CD4-positive, alpha-beta T cell treated with Interleukin-21 for 1 hour (primary cell): ENCODE measurements at places on chromosomes 13 and 19.
A peak's percentile ranks its signal among the peaks of the same experiment; 100 is the strongest.

DNA sequence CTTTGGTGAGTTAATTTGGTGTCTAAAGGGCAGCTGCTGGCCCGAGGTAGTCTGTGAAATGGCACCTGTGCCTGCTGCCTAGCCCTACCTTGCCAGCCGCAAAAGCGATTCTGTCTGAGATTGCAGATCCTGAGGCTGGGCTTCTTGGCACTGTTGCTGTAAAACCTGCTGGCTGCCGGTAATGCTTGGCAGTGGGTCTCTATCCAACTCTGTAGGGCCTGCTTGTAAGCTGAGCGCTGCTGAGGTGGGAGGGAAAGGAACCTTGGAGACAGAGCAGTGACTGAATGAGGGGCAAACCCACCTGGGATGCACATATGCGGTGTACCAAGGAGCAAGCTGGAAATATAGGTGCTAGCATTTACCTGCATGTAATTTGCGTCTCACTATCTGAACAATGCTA, 11.7 kb downstream of the LCP1 start:
- DNase-seq: peak; percentile 48

DNA sequence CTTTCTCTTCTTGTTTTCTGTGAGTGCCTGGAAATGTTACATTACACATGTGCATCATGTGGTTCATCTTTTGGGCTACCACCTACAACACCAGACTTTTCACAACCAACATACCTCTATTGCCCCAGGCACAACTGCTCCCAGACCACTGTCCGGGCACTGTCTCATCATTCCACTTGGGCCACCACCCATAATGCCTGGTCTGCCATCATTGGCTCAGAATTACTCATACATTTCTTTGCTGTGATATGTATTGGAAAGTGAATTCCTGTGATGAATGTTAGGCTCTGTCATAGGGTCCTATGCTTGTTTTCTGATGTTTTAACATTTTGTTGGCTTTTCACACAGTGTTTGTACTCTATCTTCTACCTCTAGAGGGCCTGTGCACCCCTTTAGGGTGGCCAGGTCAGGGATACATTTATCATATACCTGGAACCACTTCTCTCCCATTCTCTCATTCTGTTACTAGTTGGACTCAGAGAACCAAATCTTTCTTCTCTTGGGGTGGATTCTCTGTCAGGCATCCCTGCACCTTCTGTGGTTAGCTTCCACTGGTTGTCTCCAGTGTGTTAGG, 172.8 kb downstream of the NHLRC3 start:
- no peak for DNase-seq

GRCh38 chr13:26872525-26873385, 112.2 kb upstream of the GPR12 start:
- DNase-seq: peak; percentile 41

DNA sequence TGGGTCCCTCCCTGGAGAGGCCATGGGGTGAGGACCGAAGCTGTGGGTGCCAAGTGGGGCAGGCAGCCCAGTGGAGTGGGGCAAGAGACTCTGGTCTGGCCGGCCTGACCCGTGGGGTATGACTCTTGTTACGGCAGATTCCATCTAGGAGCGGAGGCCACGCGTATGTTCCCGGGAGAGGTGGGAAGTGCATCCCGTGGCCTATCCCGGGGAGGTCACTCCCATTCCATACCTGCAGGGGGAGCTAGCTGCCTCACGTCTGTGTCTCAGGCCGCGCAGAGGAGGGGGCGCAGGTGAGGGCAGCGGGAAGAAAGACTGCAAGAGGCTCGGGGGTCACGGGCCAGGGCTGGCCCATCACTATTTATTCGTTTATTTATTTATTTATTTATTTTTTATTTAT, 4.9 kb downstream of the CSNK1G2 start:
- DNase-seq: peak; percentile 35

DNA sequence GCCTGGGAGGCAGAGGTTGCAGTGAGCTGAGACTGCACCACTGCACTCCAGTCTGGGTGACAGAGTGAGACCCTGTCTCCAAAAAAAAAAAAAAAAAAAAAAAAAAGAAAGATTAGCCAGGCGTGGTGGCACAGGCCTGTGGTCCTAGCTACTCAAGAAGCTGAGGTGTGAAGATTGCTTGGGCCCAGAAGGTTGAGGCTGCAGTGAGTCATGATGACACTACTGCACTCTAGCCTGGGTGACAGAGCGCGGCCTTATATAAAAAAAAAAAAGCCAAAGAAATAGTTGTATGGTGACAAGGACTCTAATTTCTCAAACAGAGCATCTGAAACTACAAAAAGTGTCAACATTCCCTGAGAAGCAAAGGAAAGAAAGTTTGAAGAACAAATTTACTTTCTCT, 3.4 kb downstream of the PBX4 start:
- peak; percentile 71 for DNase-seq

DNA sequence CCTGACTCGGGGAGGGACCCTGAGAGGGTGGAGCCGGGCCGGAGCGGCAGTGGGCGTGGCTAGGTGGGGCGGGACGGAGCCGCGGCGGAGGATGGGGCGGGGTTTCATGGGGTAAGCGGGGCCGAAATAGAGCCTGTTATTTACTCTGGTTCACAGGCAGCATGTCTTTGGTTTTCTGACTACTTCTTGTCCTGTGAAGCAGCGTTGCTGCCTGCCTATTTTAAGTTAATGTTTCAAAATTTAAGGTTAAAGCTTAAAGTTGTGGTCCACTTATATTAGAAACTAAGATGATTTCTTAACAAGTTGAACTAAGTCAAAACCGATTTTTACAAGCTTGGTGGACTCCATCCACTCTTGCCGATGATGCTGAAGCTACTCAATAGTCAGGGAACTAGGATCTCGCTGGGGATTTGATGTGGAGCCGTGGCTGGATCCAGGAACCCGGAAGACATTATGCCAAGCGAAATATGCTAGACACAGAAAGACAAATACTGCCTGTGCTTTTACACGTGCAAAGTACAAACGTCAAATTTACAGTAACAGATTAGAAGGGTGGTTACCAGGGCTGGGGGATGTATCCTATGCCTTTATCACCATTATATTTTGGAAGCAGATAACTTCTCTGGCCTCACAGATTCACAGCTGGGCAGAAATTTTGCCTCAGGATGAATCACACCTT, 433 bp upstream of the ZNF616 start:
- DNase-seq: no peak
